ENCODE measurements at places on chromosomes 2 and 18.

DNA sequence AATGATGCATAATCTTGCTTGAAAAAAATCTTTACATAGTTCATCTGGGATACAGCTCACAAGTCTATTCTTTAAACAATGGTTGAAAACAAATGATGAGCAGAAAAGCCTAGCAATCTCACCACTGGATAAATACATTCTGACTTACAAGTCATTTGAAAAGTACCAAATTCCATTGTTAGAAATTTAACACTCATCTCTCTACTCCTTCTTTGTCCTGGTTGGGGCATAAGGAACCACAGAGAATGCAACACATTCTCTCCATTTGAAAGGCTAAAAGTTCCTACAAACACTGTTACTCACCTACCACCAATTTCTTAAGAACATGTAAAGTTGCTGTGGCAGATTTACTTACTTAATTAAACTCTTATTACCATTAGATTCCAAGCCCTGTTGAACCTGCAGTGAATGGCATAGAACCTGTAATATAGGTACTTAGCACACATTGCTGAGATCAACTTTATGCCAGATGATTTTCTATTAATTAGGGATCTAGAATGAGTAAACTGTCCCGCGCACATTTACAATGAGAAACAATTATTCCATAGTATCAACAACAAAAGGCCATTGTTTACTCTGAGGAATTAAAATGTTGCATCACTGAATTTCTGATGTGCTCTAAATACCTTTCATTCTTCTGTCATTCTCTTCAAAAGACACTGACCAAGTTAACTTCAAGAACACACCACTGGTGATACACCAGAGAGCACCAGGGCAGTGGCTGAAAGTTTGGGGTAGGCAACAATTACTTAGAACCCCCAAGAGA, 69.6 kb downstream of the CABYR start:
- no peak for DNase-seq

DNA sequence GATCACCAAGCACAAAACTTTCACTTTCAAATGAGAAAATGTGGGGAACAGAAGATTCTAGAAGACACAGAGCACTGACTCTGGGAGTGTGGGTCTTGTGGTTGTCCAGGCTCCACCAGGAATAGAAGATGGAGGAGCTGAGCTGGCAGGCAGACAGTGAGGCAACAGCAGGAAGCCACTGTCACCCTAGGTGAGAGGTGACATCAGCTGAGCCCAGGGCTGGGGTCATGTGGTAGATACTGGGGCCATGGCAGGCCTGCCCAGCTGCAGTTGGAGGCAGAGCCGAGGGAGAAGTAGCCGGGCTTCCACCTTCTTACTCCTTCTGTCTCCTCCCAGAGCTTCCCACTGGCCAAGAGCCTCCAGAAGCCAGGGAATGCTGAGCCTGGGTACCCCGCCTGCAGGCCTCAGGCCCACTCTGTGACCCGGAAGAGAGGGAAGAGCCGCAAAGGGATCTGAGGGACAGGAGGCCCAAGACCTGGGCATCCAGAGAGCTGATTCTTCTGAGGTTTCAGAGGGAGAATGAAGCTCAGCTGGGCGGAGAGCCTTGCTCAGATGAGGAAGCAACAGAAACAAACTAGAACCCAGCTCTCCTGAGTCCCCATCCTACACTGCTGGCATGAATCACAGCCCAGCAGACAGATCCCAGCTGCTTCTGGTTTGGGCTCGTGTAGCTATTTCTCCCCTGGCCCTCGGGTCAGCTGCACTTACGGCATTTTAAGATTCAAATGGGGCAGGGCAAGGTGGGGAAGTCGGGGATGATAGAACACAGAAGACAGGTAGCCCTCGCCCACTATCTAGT, 39.8 kb upstream of the ASAP2 start:
- no peak for DNase-seq

GRCh38 chr2:174343623-174344455, 9.1 kb downstream of the SP9 start:
- DNase-seq: no peak

DNA sequence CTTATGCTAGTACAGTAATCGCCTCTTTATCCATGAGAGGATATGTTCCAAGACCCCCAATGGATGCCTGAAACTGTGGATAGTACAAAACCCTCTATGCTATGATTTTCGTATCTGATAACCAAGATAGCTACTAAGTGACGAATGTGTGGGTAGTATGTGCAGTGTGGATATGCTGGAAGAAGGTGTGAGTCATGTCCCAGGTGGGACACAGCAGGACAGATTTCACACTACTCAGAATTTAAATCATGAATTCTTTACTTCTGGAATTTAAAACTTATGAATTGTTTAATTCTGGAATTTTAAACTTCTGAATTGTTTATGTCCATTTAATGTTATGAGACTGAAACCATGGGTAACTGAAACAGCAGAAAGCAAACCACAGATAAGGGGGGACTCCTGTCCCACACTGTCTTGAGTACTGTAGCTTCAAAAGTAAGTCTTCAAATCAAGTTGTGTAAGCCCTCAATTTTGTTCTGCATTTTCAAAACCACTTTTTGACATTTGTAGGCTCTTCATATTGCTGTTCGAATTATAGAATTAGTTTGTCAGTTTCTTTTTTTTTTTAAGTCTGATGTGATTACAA, 116.0 kb downstream of the LTBP1 start:
- DNase-seq: no peak

DNA sequence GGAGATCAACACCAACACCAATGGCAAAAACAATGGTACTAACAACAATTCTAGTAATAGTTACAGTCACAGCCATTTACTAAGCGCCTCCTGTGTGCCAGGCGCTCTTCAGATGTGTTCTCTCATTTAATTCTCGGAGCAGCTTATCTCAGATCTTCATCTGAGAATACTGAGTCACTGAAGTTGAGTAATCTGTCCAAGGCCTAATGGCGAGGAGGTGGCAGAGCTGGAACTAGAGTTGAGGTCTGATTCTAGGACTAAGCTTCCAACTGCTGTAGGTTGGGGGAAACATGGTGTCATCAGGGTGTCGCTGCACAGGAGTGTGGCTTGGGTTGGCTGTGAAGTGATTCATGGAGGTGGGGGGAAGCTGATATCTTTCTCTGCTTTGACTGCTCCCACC, 156.1 kb downstream of the DYSF start:
- DNase-seq: no peak
